ENCODE measurements at places on chromosomes 1 and 21. TPM values are rescaled to one million over a fixed set of nuclear protein-coding genes. Genes with fewer than 3 reads are reported as not detected.

The OR14I1 gene
- total RNA-seq, result not detected

The ADCY10 gene
- total RNA-seq, result under 0.01 TPM

The DNASE2B gene
- 0.69 TPM for total RNA-seq

The OR6K3 gene
- not detected for total RNA-seq

The RSPH1 gene
- not detected for total RNA-seq

The AKR7A3 gene
- 0.33 TPM for total RNA-seq
